NCI-H2107 (cell line): ENCODE measurements at places on chromosomes 4 and X.

DNA sequence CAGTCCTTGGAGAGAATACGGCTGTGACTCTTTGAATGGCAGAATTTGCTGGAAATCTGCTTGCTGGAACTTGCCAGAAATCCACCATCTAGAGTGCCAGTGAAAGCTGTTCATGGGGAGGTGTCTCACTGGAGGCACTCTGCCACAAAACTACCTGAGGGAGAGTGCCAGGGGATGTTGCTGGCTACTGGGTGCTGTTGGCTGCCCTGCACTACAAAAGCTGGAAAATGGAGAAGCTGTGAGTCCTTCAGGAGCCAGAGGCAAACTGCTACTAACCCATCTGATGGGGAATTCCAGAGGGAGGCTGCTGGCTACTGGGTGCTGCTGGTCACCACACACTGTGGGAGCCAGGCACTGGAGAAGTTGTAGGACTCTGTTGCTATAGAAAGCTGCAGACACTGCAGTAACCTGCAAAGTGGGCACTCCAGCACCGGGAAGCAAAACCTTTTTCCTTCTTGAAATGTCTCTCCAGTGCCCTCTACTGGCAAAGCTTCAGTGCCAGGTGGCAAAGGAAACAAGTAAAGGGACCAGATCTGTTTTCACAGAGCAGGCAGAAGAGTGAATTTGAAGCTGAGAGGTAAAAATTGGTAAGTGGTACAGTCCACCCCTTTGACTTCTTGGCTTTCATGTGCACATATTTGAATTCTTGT, 47.8 kb upstream of the HSD17B10 start:
- peak; percentile 38 for DNase-seq

- no peak for DNase-seq
These were observed 645.9 kb downstream of the ANKRD50 start for GRCh38 chr4:124066595-124066994.

DNA sequence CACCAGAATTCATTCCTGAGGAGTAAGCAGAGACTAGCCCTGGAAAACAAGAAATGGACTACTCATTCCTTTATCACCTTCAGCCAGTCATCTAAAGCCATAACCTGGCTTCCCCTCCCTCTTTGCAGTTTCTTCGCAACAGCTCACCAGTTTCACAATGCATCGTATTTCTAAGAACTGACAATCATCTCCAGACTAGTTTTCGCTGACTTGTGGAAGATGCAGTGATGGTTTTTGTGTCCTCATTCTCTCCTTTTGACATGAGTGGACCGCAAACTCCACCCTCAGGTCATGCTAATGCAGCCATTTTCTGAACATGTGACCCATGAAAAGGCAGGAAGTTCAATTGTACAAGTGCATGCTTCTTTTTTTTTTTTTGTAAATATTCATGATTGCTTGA, 1203.5 kb downstream of the PCDH7 start:
- DNase-seq: no peak

DNA sequence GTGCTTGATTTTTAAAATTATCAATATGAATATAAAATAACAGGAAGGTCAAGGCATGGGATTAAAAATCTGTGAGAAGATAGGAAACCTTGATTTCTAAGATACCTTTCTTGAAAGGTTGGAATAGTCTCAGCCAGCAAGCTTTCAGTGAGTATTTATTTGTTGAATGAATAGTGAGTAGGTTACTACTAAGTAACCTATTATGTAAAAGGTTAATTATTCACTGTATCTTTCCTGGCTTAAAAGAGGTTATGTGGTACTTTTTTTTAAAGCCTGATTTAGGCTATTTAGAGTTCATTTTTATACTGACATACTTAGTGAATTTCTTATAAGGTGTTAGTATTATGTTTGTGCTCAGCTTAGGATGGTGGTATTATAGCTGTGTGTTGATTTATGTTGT, 123.5 kb downstream of the PTPN13 start:
- DNase-seq: no peak

GRCh38 chrX:85859426-85859825, 187.9 kb downstream of the CHM start:
- DNase-seq: no peak

- no peak for DNase-seq
These were observed 306.2 kb downstream of the TENM3 start for GRCh38 chr4:182549356-182549755.

GRCh38 chrX:1472975-1473374, 20.3 kb upstream of the ASMTL start:
- DNase-seq: no peak

DNA sequence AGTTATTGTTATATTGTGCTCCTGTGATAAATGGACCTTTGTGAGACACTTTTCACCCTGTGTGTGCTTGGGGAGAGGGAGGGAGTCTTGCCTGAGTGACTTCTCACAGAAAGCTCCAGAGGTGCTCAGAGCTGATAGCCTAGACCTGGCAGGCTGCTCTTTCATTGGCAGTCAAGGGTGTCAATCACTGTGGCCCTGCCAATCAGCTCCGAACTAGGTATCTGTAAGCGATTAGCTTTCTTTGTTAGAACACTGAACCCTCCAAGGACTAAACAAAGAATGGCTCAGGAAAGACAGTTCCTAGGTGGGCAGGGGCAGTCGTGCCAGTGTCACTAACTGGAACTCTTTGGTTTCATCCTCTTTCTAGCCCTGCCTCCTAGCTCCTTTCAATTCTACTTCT, 2.7 kb upstream of the NALF2 start:
- DNase-seq: peak; percentile 14
